ENCODE measurements at places on chromosomes 13 and 19.
A peak's percentile ranks its signal among the peaks of the same experiment; 100 is the strongest.

GRCh38 chr19:54133312-54133956, 4.1 kb upstream of the CNOT3 start:
- DNase-seq = no peak

GRCh38 chr13:50839828-50840227, 3.7 kb downstream of the DLEU7 start:
- DNase-seq = no peak

DNA sequence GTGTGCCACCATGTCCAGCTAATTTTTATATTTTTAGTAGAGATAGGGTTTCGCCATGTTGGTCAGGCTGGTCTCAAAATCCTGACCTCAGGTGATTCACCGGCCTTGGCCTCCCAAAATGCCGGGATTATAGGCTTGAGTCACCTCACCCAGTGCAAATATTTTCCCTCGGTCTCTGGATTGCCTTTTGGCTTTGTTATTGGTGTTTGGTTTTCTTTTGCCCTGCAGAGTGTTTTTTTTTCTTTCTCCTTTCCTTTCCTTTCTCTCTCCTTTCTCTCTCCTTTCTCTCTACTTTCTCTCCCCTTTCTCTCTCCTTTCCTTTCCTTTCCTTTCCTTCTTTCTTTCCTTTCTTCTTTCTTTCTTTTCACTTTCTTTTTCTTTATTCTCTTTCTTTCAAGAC, 33.2 kb downstream of the KDM4B start:
- no peak for DNase-seq

DNA sequence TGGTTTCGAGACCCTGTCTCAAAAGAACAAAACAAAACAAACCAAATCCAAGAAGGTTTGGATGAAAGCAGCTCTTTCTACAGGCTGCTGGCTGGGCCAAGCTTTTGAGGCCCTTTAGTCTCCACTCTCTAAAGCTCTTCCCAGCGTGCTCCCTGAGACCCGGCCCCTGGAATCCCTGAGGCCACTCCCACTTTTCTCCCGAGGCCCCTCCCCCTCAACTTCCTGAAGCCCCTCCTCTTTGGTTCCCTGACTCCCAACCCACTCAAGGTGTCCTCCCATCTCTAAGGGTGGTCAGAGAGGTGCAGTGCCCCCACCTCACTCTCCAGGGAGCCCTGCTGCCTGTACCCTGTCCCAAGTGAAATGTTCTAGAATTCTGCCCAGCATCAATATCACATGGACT, 10.6 kb downstream of the ERICH6B start:
- no peak for DNase-seq

- DNase-seq = no peak
These were observed 116.5 kb downstream of the LACC1 start for GRCh38 chr13:43996221-43996620.

- no peak for DNase-seq
These were observed 23.3 kb upstream of the RBM26 start for GRCh38 chr13:79429309-79429708.

DNA sequence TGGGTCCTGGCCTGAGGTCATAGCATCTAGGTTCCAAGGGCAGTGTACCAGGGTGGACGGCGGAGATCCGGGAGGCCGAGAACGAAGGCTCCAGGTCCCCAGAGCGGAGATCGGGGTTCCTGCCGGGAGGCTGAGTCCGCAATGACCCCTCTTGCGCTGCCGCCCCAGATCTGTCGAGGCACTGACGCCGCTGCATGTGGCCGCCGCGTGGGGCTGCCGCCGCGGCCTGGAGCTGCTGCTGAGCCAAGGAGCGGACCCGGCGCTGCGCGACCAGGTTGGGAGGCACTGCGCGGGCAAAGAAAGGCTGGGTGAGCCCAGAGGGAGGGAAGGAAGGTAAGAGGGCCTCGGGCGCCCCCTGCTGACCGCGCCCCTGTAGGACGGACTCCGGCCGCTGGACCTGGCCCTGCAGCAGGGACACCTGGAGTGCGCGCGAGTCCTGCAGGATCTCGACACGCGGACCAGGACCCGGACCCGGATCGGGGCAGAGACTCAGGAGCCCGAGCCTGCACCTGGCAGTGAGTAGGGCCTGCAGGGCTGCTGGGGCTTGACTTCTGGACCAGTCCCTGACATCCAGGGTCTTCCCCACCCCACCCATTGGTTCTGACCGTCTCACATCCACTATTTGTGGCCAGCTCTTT, 906 bp downstream of the ANKLE1 start:
- peak; percentile 73 for DNase-seq

- DNase-seq = no peak
These were observed 2.5 kb downstream of the TMEM190 start for GRCh38 chr19:55379174-55379573.

DNA sequence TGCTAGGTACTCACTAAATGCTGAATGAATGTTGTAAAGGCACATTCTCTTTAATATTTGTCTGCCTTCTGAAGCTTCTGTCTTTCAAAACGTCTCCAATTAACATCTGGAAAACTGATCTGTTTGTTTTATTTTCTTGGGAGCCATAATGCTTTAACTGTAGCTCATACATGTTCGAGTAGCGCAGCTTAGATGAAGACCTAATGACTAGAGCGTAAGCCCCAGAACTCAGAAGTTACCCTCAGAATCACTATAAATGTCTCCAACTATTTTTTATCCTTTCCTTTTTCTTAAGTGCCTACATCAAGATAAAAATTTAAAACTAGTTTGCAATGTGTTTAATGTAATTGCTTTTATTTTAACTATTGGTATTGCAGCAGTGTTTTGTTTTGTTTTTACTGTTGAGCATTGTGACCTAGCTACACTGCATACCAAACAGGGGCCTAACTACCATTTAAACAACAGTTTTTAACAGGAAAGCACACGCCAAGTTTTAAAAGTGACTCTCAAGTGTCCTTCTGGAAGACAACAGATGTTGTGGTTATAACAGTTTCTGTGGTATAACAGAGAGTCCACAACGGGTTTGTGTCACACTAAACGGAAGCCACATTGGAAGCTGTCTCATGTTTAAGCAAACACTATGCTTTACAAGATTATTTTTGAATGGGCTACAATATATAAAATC, 42.0 kb downstream of the MRPL57 start:
- no peak for DNase-seq

DNA sequence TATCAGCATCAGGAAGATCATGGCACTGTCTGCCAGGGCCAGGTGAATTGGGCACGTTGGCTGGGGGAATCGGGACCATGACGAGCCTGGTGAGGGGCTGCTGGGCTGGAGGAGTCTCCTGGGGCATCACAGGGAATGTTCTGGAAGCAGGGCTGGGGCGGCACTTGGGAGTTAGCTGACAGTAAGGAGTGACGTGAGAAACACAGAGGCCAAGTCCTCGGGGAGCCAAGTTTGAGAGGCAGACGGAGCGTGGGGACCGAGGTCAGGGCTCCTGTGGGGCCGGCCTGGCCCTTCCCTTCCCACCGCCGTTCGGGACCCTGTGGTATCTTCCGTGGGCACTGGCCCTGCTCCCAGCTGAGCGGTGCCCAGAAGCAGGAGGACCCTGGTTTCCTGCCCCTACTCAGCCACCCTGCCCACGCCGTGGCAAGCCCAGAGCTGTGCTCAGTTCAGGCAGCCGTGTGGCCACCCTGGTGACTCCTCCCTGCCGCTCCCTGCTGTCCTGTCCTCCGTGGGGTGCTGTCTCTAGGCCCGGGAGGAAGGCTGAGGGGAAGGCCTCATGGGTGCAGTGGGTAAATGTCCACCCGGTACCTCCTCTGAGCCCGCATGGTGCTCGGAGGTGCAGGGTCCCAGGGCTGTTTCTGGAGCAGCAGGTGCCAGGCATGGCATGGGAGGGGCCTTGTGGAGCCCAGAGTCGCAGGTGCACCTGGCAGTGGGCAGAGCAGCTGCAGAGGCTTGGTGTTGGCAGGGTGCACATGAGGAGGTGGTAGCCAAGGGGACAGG, 25.2 kb downstream of the CRTC1 start:
- DNase-seq = no peak

- DNase-seq = no peak
These were observed 25.2 kb upstream of the IGSF23 start for GRCh38 chr19:44587963-44588770.

DNA sequence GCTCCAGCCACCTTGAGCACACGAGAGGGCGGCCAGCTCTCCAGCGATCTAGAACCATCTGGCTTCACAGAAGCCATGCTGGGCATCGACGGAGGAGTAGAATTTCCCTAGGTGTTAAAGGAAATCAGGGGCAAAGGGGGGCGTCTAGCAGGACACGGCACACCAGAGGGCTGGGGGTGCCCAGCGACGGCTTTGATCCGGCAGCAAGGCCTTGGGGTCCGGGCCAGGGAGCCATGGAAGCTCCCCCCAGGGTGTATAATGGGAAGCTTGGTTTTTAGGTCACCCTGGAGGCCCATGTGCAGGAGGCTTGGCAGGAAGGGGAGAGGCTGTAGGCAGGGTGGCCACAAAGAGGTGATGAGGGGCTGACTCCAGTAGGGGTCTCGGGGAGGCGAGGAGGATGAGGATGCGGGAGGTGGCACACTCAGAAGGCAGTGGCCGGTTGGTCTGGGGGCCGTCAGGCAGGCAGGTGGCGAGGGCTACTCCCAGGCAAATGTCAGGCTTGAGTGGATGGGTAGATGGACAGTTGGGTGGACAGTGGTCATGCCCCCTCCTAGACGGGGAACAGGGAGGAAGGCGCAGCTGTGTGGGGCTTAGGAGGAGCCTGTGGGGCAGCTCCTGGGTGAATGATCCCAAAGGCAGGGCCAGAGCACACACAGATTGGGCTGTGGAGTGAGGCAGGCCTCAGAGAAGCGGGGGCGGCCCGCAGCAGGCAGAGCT, 5.6 kb downstream of the KMT5C start:
- DNase-seq = no peak

DNA sequence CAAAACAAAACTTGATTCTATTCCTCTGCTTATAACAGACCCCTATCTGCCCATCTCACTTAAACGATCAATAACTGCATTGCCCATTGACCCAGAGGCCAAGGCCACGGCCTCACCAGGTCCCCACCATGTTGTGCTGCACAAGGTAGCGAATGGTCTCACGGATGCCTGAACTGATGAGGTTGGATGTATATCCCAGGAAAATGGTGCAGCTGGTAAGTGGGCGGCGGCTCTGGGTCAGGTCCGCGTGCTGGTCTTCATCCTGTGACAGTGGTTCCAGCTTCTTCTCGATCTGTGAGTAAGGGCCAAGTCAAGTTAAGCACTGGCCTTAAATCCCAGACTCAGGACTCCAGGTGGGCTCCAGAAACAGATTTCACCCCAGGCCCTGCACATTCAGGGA, 1.6 kb downstream of the DHPS start:
- no peak for DNase-seq

- no peak for DNase-seq
These were observed 5.6 kb downstream of the TEX29 start for GRCh38 chr13:111325941-111326620.

DNA sequence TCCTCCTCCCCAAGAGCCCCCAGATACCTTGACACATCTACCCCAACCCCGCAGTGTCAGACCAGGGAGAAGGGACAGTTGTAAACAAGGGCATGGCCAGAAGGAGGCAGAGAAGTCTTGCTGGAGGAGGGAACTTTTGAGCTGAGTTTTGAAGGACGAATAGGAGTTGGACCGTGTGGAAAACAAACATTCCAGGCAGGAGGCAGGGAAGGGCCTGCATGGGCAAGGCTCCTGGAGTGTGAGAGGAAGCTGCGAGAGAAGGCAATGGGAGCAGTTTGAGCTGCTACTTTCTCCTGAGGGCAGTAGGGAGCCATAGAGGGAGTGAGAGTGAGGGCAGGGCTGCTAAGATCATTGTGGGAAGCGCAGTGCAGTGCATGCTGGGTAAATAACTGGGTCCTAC, 23.3 kb downstream of the IL12RB1 start:
- DNase-seq = no peak

DNA sequence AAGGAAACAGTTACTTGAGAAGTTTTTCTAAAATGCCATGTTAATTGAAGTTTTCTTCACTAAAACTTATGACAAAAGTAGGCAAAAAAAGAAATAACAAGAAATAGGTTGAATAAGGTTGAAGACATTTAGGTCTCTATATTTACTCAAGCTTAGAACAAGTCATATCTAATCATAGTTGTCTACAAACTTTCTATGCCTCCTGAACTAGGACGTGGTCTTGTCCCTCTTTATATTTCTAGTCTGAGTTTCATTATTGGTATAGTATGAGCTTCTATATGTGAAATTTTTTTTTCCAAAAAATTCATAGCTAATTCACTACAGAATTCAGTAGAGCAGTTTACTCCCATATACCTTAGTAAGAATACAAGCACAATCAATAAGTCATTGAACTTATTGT, 836.4 kb downstream of the SLITRK6 start:
- no peak for DNase-seq

DNA sequence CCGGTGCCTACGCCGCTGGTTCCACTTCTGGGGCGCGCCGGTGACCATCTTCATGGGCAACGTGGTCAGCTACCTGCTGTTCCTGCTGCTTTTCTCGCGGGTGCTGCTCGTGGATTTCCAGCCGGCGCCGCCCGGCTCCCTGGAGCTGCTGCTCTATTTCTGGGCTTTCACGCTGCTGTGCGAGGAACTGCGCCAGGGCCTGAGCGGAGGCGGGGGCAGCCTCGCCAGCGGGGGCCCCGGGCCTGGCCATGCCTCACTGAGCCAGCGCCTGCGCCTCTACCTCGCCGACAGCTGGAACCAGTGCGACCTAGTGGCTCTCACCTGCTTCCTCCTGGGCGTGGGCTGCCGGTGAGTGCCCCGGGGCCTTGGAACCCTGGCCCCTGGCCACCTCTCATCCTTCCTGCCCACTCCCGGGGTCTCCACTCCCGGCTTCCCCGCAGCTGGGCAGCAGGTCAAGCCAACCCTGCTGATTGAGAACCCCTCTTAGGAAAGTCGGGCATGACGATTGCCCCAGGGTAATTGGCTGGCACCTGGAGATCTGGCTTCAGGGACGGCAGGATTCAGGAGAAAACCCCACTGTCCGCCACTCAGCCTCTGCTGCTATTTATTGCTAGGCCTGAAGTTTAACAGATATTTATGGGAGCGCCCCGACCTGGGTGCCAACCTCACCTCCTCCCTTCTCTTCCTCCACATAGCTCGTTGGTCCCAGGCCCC, 39.1 kb downstream of the TRPM4 start:
- no peak for DNase-seq

- DNase-seq = peak; percentile 80
These were observed at the start of gene ZNF550 for GRCh38 chr19:57559404-57560025. Gene ZNF550, minus strand, starts transcription at chr19:57559863. Its CDS starts 181 bp downstream, at chr19:57559682.

DNA sequence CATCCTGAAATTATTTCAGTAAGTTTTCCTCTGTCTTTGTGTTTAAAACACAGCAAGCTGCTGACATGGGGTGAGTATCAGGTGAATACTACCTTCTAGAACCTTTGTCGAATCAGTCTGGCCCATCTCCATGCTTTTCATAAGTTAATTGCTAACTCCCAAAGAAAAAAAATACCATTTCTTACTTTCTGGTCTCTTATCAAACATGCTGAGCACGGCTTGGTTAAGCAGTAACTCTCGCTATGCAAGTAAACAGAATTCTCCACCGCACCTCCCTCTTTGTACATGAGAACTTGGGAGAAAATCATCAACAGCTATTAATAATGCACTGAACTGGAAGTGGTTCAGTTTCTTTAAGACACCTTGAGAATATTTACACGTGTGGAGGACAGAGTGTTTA, 88.6 kb downstream of the FGF9 start:
- DNase-seq = no peak

DNA sequence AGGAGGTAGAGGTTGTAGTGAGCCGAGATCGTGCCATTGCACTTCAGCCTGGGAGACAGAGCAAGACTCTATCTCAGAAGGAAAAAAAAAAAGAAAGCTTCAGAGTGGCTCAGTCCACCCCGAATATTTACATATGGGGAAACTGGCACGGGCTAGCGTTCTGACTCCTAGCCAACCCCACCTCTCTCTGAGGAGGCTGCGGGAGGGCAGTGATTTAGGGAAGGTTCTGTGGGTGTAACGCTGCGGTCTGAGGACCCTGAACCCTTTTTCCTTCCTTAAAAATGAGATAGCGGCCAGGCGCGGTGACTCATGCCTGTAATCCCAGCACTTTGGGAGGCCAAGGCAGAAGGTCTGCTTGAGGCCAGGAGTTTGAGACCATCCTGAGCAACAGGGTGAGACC, 5.0 kb downstream of the LRRC25 start:
- no peak for DNase-seq
